Activated CD4-positive, alpha-beta T cell treated with anti-CD3 and anti-CD28 coated beads for 24 hours (primary cell): ENCODE measurements at places on chromosomes 5 and 9.

DNA sequence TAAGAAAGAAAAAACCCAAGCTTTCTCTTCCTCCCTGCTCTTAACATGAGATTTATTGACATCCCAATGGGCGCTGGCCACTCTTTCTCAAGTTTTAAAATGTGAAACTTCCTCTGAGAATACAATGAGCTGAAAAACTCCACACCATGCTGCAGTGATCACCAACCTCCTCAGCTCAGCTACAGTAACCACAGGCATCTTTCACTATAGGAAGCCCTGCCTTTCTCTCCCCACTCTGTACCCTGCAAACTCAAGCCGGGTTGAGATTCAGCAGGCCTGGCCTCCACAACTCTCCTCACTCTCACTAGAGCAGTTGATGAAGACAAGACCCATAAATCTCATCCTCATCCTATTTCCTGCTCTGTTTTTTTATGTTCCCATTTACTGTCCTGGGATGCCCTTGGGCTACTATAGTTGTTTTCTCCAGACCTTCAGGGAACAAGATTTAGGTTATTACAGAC, 48.3 kb downstream of the SH3TC2 start:
- DNase-seq, result no peak

DNA sequence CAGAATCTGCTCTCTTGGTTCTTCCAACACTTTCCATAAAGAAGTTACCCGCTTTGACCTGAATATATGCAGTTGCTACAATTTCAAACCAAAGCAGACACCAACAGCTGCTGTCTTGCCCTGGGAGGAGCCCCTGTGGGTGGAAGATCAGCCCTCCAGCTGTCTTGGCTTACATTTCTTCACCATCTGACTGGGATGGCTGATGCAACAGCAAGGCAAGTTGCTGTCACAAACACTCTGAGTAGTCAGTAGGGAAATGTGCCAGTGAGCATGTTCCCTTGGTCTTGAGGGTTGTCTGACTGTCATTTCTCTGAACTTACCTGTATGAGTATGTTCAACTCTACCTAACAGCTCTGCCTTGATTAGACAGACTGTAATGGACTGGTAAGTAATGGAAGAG, 152.9 kb downstream of the SGCD start:
- DNase-seq, result no peak

GRCh38 chr5:159453209-159453608, 122.9 kb upstream of the IL12B start:
- DNase-seq, result no peak

DNA sequence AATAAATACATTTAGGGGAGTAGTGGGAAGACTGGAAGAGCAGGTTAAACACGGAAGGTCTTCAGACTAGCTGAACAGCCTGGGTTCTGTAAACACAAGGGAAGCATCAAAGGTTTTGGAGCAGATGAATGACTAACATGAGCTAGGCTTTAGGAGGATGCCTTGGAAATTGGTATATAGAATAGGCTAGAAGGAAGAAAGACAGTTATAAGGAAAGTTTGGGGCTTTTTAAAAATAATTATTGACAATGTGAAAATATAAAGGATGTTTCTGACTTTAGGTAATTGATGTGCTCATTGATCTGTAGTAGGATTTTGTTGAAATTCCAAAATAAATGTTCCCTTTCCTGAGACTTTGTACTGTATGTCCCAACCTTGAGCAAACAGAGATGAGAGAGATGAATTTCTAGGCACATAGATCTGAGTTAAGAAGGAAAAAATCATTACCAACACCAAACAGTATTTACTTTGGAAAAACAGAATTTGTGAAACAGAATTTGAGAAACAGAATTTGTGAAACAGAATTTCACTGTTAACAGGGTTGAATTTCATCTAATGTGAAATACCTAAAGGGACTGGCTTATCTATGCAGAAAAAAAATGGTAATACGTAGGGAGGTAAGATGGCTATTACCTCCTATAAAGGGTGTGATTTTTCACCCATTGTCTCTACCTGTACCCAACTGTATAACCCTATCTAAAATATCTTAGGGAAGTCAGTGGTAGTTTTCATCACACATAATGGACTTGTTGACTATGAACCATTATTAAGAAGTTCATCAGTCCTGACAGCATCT, 28.8 kb downstream of the SKP2 start:
- no peak for DNase-seq

GRCh38 chr5:11383506-11384095, 520.6 kb downstream of the CTNND2 start:
- DNase-seq, result no peak
